ENCODE measurements at places on chromosomes 3 and 15.

GRCh38 chr3:46281551-46281950 lies 39.3 kb downstream of the CCR3 start:
- no peak for DNase-seq

- DNase-seq: no peak
These were observed 63.9 kb downstream of the NR2E3 start for GRCh38 chr15:71874245-71874644.

DNA sequence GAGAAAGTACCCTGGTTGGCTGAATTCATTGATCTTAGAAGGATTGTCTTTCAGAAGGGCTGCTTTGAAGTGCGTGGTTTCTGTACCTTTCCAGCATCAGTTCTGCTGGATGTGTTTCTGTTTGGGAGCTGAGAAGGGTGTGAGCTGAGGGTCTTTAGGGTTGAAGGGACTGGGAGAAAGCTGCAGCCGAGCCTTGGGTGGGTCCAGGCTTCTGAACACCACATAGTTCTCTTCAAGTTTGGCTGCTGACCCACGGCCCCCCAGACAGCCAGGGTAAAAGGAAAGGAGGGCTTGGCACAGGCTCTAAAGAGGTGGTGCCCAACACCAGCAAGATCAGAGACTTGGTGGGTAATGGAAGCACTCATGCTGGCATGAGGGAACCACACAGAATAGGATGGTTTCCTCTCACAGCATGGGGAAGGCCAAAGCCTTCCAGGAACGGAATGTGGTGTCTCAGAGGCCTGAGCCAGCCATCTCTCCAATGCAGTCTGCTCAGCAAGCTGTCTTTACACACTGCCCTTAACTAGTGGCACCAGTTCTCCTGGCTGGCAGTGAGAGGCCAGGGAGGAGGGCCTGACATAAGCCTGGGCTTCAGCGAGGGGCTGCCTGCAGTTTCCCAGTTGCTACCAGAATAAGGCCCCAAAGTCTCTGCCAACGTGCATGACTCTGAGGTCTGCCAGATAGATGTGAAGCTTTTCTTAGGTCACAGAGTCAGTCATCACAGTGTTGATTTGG lies 239.0 kb upstream of the TRIM42 start:
- DNase-seq: no peak

DNA sequence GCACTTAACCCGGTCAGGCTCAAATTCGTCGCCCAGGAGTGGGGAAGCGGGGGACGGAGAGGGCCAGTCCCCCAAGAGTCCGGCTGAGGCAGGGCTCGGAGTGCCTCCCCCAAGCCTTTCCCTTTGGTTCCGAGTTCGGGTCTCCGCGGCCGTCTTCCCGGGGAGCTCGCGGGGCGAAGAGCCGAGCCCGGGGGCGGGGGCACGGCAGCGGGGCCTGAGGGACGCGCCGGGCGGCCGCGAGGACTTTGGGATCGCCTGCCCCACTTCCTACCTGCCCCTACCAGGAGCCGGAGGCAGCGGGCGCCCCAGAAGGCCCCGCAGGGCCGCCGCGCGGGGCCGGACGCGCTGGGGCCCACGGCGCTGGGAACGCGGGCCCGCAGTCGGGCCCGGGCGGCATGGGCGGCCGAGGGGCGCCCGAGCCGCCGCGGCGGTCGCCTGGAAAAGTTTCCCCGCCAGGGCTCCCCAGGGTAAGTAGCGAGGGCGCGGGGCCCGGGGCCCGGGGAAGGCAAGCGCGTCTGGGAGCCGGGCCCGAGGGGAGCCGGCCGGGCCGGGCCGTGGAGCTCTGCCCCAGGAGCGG lies 2.8 kb downstream of the FURIN start:
- DNase-seq: no peak

GRCh38 chr3:62451211-62451887 lies 78.0 kb upstream of the FEZF2 start:
- DNase-seq: no peak

DNA sequence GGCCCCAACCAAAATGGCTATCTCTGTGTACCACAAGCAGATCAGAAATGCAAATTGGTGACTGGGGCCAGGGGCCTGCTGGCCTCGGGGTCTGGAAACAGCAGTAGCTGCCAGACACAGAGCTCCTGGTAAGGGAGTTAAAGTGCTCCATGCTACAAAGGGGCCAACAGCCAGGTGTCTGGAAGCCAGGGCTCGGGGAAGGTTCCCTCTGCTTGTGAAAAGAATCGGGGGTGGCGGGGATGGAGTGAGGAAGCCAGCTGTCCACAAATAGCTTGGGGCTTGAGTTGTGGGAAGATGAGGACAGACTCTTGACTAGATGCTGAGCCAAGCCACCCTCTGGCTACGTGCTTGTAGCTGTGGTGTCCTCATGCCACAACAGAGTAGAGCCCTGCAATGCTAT lies 39.3 kb downstream of the CHRD start:
- DNase-seq: no peak

- no peak for DNase-seq
These were observed 38.2 kb upstream of the GYG1 start for GRCh38 chr3:148953094-148953493.

DNA sequence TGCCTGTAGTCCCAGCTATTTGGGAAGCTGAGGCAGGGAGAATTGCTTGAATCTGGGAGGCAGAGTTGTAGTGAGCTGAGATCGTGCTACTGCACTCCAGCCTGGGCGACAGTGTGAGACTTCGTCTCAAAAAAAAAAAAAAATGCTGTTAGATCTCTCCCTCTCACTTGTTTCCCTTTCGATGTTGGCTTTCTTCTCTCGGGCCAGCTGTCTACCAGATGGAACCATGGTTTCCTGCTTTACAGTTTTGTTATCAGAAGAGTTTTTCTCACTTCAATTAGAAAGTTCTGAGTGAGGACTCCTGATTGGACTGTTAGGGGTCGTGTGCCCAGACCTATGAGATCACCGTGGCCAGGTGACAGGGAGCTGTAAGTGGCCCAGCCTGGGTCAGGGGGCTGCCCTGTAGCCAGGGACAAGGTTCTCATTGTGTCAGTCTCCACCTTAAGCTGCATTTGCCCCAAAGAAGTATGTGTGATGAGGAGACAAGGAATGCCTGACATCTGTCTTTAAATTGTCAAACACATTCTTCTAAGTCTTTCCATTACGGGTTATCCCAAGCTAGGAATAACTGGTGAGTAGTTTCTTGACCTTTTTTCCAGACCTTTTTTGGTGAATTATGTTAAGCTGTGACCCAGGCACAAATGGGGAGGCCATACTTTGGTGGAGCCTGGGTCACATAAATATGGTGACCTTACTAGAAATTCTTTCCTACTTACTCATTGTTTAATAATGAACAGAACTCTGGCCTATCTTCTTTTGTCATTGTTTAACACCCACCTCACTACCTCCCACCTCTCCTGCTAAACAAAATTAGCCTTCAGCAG lies 25.2 kb downstream of the SNAPC5 start:
- no peak for DNase-seq

GRCh38 chr3:60140160-60140559 lies 1090.3 kb upstream of the CFAP20DC start:
- no peak for DNase-seq

DNA sequence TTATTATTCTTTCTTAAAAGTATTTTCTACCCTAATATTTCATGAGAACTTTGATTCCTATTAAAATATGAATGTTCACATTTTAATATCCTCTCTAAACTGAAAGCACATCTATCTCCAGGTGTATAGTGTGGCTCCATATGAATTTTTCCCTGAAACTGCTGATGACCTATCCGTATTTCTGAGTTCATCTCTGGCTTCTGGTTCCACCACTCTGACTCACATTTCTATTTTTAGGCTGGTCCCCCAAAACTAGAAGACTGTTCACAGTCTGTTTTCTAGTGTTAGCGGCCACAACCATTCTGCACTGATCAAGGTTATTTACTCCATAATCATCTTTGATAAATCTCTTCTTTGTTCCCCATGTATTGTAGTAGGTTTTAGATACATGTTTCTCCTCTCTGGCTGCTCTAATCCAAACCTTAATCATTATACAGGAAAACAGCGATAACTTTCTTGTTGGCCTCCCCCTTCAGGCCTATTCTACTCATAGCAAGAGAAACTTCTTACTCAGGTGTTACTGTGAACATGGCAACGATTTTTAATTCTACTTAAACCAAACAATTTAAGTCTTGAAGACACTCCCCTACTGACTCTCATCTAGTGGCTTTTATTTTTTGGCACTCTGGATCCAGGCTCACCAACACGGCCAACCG lies 12.8 kb downstream of the ADPGK start:
- no peak for DNase-seq

DNA sequence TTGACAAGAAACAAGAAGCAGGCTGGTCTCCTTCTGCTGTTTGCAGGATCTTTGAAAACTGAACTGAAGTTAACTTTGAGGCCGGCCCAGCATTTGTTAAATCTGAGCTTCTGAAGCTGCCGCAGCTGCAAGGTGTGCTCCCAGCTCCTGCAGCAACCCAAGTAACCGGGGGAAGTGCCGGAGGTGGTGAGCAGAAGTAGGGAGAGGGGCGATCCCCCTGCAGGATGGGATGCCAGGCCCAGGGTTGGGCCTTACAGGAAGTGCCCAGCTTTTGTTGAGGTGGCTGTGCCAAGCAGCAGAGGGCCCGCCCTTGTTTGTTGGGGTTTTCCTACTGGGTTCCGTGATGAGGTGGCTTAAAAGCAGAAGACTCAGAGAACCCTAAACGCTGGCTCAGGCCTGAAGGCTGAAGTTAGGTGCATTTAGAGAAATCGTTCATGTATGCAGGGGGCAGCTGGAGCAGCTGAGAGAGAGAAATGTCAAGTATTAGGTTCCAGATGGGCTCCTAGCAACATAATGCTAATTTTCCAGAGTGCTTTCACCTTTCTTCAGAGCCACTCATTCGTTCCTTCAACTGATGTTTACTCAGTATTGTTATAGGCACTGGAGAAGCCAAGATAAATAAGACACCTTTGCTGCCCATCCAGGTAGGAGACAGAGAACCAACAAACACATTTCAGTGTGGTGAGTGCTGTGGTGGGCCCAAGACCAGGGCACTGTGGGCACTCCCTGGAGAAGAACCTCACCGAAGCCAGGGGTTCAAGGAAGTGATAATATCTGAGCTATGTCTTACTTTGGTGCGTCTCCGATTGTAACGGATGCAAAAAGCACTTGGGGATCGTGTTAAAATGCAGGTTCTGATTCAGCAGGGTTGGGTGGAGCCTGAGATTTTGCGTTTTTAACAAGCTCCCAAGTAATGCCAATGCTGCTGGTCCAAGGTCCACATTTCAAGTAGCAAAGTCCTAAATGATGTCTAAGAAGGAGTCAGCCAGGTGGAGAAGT lies 42.2 kb upstream of the PLCL2 start:
- DNase-seq: peak; percentile 27

- no peak for DNase-seq
These were observed 243.2 kb downstream of the ROBO2 start for GRCh38 chr3:77283108-77283507.

GRCh38 chr3:167437428-167438139 lies 36.3 kb downstream of the SERPINI2 start:
- DNase-seq: no peak

GRCh38 chr3:131277836-131278497 lies 103.6 kb upstream of the NUDT16 start:
- DNase-seq: no peak

DNA sequence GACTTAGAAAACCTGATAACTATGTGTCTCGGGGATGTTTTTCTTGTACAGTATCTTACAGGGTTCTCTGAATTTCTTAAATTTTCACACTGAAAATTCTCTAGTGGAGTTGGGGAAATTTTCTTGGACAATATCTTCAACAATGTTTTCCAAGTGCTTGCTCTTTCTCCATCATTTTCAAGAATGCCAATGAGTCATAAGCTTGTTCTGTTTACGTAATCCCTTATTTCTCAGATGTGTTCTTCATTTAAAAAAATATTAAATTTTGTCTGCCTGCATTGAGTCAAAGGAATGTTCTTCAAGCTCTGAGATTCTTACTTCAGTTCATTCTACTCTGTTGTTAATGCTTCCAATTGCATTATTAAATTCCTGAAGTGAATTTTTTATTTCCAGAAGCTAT lies 21.9 kb upstream of the PLSCR2 start:
- DNase-seq: no peak

GRCh38 chr3:13947912-13948311 lies 68.0 kb upstream of the WNT7A start:
- DNase-seq: no peak

DNA sequence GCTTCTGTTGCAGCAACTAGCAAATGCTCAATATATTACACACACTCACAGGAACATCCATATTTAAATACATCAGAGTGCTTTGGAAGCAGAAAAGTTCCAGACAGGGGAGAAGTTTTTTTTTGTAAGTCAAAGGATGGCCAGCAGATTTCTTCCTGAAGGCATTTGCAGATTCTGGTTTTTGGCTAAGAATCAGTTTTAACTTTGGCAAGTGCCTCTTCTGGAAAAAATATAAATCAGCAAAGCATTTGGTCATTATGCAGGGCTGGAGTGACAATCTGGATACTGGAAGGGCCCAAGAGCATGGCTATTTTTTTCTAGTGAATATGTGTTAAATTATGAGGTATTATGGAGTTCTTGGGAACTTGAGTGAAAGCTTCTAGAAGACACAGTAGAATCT lies 495.3 kb upstream of the ARPP21 start:
- DNase-seq: no peak

DNA sequence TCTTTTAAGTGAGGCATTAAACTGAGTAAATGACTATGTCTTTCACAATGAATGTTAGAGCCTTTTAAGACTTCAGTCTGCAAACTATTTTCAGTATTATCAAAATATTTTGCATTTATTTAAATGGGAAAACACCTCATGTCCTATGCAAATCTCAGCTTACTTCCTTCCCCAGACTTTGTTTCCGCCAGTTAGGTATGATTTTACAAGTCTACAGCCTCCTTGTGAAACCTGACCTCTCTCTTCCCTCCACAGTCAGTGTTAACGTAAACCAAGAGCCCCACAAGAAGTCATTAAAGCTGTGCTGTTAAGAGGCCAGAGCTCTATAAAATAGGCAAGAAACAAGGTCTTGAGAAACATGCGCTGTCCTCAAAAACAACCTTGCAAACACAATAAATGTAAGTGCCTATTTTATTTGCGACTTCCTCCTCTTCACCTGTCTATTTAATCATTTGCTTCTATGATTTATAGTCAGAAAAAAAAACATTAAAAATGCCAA lies 48.3 kb downstream of the PRTG start:
- DNase-seq: no peak

GRCh38 chr15:32704395-32704981 lies 13.3 kb upstream of the GREM1 start:
- no peak for DNase-seq

GRCh38 chr15:93233710-93234109 lies 144.7 kb upstream of the RGMA start:
- DNase-seq: no peak

GRCh38 chr3:157122832-157123427 lies 37.0 kb downstream of the CCNL1 start:
- DNase-seq: no peak

- DNase-seq: no peak
These were observed 107.7 kb downstream of the THRB start for GRCh38 chr3:24387000-24387399.

- DNase-seq: no peak
These were observed 9.0 kb downstream of the PODXL2 start for GRCh38 chr3:127637971-127638370.
